NCI-H345 (cell line): ENCODE measurements at places on chromosomes 2 and 18.

GRCh38 chr2:241008711-241009121 lies 10.3 kb downstream of the SNED1 start:
- no peak for DNase-seq

DNA sequence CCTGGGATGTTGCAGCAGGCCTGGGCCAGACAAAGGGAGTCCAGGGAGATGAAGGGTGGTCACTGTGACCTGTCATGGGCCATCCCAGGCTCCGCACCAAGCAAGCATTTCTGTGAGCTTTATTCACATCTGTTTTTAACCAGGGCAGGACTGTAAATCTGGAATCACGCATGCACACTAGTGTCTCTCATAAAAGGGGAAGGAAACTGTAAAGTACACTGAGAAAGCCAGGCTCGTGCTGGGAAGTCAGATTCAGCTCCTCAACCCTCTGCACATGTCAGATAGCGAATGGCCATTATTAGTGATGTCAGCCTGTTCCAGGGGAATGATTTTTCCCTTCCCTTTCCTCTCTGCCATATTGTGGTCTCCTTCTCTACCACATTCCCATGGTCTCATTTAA lies 818.6 kb upstream of the RAB6C start:
- DNase-seq = no peak

DNA sequence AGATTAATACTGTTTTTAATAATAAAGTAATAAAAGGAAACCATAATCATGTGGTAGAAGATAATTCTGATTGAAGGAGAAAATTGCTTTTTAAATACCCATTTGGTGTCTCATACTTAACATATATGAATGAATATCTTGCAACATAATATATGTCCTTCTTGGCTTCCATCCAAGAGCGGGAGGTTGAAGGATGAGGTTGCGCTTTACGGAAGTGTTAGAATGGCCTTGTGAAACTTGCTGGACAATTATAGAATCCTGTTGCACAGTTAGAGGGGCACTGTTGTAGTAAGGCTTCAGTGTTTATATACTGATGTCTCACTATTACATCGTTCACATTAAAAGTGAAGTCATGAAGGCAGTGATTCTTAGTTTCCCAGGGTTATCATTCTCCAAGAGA lies 9.4 kb downstream of the INSIG2 start:
- DNase-seq = no peak

GRCh38 chr2:176653479-176654443 lies 384.5 kb downstream of the MTX2 start:
- peak; percentile 66 for DNase-seq

GRCh38 chr2:221001381-221001801 lies 570.7 kb downstream of the EPHA4 start:
- no peak for DNase-seq

DNA sequence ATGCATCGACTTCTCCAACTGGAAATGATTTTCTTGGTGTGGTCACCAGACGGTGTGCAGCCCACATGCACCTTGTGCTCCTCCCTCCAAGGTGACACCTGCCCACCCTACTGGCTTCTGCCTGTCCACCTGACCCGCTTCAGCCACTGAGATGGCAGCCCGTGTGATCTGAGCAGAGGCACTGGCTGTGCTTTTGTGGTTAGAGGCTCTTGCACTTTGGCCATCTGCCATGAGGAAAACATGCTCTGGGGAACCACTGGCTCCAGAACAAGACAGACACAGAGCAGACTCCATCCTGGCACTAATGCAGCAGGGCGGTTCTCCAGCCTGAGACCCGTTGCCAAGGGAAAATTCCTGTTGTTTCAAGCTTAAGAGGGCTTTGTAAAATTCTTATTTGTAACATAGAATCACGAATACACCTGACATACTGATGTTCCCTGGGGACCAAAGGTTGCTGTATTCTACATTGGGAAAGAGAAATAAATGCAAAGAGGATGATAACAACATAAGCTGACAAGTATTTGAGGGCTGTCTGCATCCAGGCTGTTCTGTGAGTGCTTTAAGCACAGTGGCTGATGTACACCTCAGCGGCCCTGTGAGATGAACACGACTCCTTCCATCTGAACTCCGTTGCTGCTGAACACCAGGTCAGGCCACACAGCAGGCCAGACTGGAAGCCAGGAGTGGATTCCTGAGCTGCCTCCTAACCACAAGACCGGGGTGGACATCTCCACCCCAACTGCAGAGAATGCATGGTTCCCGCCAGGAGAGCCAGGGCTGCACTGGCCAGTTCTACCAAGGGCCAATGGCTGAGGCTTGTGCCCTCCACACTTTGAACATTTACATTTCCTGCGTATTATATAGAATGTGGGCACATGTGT lies 820.4 kb downstream of the GALR1 start:
- peak; percentile 70 for DNase-seq

DNA sequence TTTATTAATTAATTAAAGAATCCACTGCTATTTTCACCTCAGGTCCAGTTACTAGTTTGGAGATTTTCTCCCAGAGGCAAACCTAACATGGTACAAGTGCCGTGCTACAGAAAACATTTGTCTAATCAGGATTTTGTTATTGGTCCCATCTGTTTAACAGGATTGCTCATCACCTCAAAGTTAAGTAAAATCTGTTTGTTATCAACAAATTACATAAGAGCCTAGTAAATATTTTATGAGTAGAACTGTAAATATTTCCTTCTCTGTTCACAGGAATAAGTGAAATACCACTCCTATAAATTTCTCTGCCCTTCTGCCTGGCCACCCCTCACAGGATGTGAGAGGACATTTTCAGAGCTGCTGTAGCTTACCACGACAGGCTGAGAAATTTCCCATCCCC lies 200.2 kb downstream of the RAD51AP2 start:
- no peak for DNase-seq

DNA sequence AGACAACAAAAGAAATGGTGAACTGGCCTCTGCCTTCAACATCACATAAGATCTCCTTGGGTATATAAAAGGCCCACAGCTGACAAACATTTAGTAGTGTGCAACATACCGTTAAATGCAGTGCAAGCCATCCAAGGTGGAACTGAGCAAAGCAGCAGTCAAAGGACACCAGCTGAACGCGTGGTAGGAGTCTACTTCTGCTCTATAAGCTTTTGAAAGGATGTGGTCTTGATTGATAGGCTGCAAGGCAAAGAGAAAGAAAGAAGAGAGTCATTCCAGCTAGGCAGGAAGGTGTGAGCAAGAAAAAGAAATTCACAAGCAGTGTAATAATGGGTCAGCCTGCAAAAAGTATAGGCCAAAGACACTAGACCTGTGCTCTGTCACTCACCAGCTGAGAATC lies 356.3 kb downstream of the SATB2 start:
- no peak for DNase-seq

DNA sequence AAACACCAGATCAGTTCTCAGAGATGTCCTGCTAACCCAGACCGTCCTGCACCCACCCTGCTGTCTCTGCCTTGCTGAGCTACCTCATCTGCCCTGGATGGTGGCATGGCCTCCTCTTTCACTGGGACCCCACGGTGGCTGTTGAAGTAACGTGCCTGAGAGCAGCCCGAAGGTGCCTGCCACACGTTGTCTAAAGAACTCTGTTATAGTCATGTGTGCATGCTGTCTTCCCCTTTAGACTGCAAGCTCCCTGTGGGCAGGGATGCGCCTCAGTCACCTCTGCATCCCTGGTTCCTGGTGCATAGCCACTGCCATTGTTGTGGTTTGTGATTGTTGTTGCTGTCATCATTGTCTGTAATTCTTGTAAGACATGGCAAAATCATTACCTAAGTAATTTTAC lies 235.9 kb downstream of the EIPR1 start:
- DNase-seq = no peak

- DNase-seq = peak; percentile 86
Measured at GRCh38 chr2:23599667-23600066, 214.7 kb downstream of the KLHL29 start.

- DNase-seq = no peak
Measured at GRCh38 chr18:56248610-56249235, 389.7 kb downstream of the TXNL1 start.

DNA sequence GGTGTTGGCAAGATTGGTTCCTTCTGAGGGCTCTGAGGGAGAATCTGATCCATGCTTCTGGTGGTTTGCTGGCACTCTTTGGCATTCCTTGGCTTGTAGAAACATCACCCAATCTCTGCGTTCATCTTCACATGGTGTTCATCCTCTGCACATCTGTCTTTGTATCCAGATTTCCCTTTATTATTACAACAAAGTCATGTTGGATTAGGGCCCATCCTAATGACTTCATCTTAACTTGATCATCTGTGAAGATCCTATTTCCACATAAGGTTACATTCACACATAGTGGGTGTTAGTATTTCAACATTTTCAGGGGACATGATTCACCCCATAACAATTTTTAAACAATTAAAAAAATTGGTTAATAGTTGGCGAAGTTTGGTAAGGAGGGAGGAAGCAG lies 177.4 kb upstream of the CWC22 start:
- no peak for DNase-seq

DNA sequence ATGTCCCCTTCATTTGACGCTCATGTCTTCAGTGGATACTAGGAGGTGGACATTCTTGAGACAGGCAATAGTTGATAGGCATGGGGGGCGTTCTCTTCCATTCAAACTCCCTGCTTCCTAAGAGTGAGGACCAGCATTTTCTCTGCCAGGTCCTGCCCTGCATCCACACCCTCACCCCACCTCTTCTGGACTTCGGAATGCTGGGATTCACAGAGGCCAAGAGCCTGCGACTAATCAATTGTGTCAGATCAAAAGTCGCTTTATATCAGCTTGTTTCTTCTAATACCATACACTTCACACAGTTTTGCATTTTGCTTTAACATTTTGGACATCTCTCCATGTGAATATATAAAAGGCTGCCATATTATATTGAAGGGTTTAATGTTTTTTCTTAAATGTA lies 210.7 kb downstream of the CCDC102B start:
- no peak for DNase-seq
